AG10803 (cell line): ENCODE measurements at places on chromosomes 13 and 19.

GRCh38 chr19:32611161-32611560 is 30.2 kb downstream of the PDCD5 start:
- no peak for DNase-seq

DNA sequence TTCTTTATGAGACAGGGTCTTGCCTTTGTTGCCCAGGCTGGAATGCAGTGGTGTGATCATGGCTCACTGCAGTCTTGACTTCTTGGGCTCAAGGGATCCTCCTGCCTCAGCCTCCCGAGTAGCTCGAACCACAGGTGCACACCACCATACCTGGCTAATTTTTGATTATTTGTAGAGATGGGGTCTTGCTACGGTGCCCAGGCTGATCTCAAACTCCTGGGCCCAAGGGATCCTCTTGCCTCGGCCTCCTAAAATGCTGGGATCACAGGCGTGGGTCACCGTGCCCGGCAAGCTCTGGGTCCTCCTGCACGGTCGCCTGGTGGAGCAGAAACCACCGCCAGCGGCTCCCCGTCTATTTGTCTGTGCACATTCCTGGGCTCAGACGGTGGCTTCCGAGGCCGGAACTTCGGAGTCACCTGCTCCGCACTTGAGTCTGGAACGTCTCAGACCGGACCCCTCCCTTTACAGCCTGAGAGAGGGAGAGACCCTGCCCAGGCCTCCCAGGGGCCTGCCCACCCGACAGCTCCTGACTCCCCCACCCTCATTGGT is 22.2 kb downstream of the EFNA2 start:
- no peak for DNase-seq

DNA sequence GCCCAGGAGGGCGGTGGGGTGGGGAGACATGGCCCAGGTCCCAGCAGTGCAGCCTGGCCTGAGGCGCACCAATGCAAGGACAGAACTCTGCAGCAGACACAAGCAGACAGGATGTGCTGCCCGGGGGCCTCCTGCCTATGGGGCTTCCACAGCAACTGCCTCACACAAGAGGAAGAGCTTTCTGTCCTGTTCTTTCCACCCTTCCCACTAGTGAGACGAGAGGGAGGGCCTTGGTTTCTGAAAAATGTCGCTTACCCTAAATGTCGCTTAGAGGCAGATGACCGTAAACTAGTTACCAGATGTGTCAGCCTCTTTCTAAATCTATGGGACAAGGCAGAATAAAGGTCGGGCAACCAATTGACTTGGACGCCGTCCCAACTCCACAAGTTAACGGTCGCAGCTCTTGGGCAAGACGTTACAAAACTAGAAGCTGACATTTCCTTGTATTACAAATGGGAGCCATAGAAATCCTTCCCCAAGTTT is at the start of gene LAIR1:
Gene LAIR1, minus strand, starts transcription at position 157 of the 483 bp plus-strand sequence. Its CDS starts 127 bp downstream, at position 30.
- no peak for DNase-seq

GRCh38 chr13:39023761-39024160 is 14.1 kb downstream of the PROSER1 start:
- DNase-seq = no peak

DNA sequence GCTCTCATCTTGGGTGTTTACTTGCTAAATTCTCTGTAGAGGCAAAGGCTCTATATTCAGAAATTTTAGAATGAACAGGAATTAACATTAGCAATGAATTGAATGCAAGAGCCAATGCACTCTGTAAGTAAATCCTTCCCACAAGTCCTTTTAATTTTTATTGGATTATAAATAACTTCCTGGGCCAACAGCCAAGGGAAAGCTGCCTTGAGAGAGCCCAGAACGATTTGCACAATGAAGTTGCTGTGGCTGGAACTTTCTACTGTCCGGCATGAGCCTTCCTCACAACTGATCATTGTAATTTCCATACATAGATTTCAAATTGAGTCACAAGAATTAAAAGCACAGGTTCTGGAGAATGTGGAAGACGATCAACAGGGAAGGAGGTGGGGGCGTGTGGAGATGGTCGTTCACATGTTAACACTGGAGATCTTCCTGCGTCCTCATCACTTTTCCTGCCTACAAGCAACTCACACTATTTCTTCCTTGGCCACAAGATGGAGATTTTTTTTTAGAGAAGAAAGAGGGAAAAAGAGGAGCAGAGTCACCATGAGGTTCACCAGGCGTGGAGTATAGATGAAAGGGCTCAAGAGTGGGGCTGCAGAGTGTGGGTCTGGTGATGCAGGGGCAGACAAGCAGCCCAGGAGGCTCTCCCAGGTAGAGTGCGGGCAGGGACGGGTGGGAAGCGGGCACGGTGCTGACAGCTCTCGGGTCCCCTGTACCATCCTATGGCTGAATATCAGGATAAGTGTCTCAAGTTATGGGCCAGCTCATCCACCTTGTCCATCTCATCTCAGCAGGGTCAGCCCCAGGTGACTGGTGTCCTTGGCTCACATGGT is 110.7 kb downstream of the SOX1 start:
- no peak for DNase-seq

- DNase-seq = peak; percentile 88
Measured at GRCh38 chr19:16067205-16067938, 8.9 kb upstream of the TPM4 start.

DNA sequence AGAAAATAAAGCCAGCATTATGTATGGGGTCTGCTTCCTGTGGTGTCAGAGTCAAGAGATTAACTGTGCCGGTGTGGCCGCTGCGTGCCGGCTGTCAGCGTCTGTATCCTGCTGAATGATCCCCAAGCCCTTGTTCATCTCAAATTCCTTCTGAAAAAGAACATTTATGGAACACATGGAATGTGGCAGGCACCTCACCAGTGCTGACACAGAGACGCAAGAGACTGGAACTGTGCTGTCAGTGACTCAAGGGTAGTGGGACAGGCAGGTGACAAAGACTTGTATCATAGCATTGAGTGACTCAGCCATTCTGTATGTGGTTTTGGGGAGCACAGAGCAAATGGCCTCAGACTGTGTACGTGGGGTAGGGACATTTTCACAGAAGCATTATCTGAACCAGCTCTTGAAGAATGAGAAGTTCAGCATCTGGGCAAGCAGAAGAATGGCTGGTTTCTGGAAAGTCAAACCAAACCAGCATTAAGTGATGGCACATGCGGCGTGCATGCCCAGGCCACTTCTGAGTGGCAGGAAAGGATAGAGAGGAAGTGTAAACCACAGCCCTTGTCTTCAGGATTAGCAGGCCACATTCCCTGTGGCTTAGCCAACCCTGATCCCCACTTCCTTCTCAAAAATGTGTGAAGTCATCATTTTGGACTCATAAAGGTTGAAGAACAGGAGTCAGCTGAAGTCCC is 54.0 kb upstream of the IRS2 start:
- peak; percentile 88 for DNase-seq

- no peak for DNase-seq
Measured at GRCh38 chr19:49588365-49589122, 2.4 kb upstream of the PRR12 start.

- DNase-seq = no peak
Measured at GRCh38 chr13:82506805-82507414, 1375.4 kb downstream of the SLITRK1 start.

GRCh38 chr13:33617055-33617454 is 200.9 kb upstream of the RFC3 start:
- no peak for DNase-seq

GRCh38 chr13:38871275-38871674 is 119.4 kb downstream of the STOML3 start:
- DNase-seq = no peak

- DNase-seq = no peak
Measured at GRCh38 chr19:44867578-44867977, 21.5 kb downstream of the NECTIN2 start.

GRCh38 chr19:38769635-38770211 is 3.6 kb downstream of the LGALS7 start:
- peak; percentile 69 for DNase-seq

GRCh38 chr19:51751655-51752054 is at the start of gene FPR1:
Gene FPR1 (minus strand): TSS chr19:51751878. CDS start chr19:51746994, 4,884 bp downstream.
- DNase-seq = peak; percentile 65

GRCh38 chr19:47032171-47032811 is 12.7 kb downstream of the NPAS1 start:
- DNase-seq = no peak

DNA sequence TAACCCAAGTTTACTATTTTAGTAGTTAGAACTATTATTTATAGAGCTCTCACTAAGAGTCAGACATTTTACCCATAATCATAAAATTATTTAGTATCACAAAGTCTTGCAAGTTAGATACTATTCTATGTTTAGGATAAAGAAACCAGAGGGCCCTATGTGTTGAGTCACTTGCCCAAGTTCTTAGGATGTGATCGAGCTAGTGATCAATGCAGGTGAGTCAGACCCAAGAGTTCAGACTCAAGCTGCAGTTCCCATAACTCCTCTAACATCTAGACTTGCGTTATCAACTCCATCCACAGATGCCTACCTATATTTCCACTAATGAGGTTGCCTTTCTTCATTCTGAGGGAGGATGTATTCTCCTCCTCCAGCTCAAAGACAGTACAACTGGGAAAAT is 53.8 kb downstream of the DACH1 start:
- DNase-seq = no peak

GRCh38 chr13:83906240-83906820 is 24.1 kb upstream of the SLITRK1 start:
- no peak for DNase-seq

- DNase-seq = peak; percentile 75
Measured at GRCh38 chr13:47499358-47500150, 501.5 kb downstream of the SUCLA2 start.

DNA sequence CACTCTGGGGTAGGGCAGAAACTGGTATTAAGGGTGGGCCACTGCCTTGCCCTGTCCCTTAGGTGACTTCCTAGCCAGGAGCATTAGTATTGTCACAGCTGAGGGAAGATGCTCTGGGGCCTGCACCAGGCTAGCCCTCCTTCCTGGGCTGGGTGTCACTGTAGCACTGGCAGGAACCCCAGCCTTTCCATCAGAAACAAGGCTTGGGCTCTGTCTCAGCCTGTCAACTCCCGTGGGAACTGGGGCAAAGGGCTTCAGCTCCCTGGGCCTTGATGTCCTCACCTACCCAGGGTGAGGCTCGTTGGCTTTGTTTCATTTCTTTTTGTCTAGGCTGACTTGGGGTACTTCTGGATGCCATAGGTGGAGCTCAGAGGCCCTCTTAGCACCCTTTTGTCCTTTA is 18.0 kb downstream of the PAF1 start:
- DNase-seq = peak; percentile 57

GRCh38 chr19:30629086-30629485 is 256.9 kb downstream of the ZNF536 start:
- DNase-seq = no peak

DNA sequence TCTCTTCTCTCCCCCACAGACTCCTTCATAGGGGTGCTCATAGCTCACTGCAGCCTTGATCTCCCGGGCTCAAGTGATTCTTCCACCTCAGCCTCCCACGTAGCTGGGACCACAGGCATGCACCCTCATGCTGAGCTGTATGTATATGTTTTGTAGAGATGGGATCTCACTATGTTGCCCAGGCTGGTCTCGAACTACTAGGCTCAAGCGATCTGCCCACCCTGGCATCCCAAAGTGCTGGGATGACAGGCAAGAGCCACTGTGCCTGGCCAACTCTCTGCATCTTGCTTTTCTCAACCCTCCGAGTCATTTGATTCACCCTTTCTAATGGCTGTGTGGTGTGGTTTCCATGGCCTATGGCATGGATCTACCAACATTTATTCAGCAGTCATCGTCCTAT is 10.1 kb upstream of the IRGC start:
- DNase-seq = no peak

- DNase-seq = no peak
Measured at GRCh38 chr19:1008268-1009040, 8.2 kb downstream of the GRIN3B start.

DNA sequence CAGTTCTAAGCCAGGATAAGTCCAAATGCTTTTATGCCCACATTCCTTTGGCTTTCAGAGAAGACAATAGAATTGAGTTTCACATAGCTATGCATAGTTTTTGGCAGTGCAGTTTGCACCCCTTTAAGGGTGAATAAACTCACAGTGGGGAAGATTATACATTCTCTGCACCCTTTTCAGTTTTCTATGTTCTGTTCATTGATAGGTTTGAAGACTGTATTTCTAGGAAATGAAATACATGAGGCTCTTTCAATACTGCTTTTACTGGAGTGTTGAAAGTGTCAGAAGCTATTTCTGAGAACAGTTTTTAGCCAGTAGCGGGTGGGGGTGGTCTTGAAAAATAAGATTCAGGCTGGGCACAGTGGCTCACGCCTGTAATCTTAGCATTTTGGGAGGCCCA is 46.2 kb downstream of the IPO5 start:
- DNase-seq = no peak

- no peak for DNase-seq
Measured at GRCh38 chr13:22161871-22162270, 491.0 kb downstream of the FGF9 start.

GRCh38 chr13:36453516-36453915 is 21.2 kb downstream of the CCNA1 start:
- DNase-seq = peak; percentile 17

GRCh38 chr13:32736648-32737047 is 150.4 kb downstream of the PDS5B start:
- DNase-seq = no peak

DNA sequence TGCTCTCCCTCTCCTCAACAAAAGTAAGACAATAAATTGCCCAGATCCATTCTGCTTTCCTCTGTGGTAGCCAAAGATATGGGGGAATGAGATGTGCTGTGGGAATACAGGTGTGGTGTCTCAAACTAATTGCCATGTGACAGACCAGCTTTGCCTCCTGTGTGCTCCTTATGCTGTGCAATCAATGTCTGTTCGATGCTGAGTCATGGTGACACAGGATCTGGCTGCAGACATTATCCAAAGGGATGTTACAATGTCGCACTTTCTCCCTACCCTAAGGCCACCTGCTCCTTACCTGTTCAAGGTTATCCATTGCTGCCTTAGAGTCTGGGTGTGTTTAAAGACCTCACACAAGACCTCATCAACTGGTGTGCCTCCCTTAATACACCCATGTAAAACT is 32.5 kb downstream of the FGF14 start:
- DNase-seq = no peak

DNA sequence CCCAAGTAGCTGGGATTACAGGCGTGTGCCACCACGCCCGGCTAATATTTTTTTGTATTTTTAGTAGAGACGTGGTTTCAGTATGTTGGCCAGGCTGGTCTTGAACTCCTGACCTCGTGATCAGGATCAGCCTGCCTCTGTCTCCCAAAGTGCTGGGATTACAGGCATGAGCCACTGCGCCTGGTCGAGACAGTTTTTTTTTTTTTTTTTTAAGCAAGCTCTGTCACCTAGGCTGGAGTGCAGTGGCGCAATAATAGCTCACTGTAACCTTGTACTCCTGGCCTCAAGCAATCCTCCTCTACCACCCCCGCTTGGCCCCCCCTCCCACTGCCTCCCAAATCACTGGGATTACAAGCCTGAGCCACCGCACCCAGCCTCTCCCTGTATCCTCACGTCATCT is 6.4 kb upstream of the MAP2K7 start:
- no peak for DNase-seq
